CD4-positive, alpha-beta T cell treated with Interleukin-2 at 100 ng/mL for 4 hours (primary cell): ENCODE measurements at places on chromosomes 1 and 21.

- DNase-seq: no peak
Measured at GRCh38 chr1:209094384-209094783, 489.1 kb upstream of the CAMK1G start.

GRCh38 chr1:116878804-116879477 is 30.8 kb upstream of the PTGFRN start:
- peak; percentile 35 for DNase-seq

DNA sequence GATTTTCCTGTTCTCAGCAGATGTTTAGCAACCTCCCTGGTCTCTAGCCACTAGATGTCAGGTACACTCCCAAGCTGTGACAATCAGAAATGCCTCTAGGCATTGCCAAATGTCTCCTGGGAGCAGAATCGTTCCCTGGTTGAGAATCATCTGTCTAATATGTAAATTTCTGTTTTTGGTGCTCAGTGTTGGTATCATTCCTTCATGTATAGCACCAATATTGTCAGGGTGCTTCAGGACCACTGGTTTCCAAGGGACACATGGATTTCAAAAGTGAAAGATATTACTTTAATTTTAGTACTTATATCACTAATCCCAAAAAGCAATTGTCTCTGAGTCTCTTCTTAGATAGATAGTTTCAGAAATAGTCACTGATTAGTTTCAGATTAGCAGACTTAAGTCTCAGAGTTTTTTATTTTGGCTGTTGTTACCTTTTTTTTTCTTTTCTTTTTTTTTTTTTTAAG is 160.1 kb downstream of the PTPRC start:
- no peak for DNase-seq

GRCh38 chr1:84103197-84103992 is 40.7 kb upstream of the PRKACB start:
- peak; percentile 10 for DNase-seq

- DNase-seq: no peak
Measured at GRCh38 chr21:36735724-36736320, 36.9 kb downstream of the SIM2 start.

DNA sequence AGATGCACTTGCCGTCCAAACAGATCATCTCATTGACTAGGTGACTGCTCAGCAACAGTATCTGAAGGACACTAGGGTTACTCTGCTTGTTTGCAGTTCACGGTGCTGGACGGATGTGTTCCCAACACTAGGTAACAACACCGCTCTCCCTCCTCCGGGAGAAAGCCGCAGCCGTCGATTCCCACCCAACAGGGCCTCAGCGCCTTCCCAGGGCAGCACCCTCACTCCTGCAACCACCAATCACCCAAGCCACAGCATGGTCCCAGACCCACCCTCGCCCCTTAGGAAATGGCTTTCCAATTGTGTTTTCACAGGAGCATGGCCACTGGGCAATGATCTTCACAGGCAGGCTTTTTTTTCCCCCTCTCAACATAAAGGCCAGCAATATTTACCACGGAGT is 779 bp downstream of the TLR5 start:
- DNase-seq: no peak

- peak; percentile 11 for DNase-seq
Measured at GRCh38 chr1:150235294-150235851, 539 bp downstream of the ANP32E start.

- DNase-seq: no peak
Measured at GRCh38 chr1:107263291-107263915, 122.6 kb downstream of the NTNG1 start.

GRCh38 chr1:59188413-59189213 is 108.3 kb upstream of the FGGY start:
- DNase-seq: no peak

GRCh38 chr21:39663066-39663465 is 50.3 kb downstream of the B3GALT5 start:
- no peak for DNase-seq

DNA sequence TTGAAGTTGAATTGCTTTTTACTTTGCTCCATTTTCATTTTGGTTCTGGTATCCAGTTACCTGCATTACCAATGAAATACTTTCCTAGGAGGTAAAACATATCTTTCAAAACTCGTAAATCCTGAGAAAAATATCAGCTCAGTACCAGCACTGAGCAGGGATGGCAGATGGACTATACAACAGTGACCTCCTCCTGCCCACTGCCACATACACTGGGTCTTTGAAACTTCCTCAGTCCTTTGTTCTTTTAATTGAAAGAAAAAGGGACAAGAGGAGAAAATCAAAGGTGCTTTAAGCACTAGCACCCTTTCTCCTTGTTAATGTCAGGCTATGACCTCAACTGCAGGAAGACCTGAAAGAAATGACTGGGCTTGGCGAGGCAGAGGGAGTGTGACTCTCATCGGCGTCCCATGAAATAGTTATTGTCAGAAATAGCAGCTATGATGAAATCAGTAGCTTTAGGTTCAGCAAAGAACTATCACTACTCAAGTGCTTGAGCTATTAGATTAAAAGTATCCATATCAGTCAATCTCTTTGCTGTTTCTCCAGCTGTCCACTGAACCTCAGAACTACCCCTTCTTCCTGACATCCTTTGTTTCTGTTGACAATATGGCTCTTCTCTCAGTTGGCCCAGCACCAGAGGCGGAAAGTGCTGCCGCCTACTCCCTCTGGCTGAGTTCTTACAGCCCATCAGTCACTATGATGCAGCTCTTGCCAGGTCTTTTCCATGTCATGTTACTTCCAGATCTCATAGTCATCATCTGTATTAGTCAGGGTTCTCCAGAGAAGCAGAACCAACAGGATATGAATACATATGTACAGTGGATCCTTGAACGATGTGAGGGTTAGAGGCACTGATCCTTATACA is 207.0 kb upstream of the MAP1LC3C start:
- no peak for DNase-seq

DNA sequence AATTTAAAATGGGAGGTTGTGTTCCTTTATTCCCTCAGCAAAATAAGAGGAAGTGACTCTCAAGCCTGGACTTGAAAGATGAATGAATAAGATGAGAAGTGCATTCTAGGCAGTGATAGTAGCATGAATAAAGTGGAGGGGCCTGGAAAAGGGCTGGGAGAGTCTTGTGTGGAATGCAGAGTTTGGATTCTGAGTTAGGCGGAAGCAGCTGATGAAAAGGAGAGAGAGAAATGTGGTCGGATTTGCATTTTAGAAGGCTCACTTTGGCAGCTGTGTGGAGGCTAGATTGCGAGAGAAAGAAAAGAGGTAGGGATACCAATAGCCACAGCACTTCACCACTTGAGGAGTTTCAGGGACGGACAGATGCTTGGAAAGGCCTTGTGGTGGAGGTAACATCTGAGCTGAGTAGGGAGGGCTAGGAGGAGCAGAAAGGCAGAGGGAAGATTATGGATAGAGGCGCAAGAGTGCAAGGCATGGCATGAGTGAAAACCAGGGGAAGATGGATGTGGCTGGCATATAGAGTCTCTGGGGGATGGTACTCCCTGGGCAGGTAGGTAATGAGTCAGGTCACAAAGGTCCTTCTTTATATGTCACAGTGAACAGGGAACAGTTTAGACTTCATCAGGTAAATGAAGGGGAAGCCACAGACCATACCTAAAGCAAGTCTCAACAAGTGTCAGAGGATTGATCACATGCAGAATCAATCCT is 59.6 kb downstream of the ST3GAL3 start:
- DNase-seq: no peak

DNA sequence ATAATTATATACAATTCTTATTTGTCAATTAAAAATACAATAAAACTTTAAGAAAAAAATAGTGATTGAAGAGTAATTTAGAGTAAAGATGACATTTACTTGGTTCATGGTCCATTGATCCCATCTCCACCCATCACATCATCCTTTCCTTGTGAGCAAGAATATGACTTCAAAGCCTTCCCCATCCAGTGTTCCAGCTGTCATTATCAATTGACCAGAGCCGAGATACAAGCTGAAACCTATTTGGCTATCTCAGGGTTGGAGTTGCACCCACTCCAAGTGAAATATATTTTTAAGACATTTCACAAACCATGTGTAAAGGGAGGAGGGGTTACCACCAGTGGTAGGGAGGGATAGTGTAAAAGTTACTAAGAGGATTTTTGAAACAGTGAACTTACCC is 428.9 kb upstream of the C1orf87 start:
- DNase-seq: no peak

DNA sequence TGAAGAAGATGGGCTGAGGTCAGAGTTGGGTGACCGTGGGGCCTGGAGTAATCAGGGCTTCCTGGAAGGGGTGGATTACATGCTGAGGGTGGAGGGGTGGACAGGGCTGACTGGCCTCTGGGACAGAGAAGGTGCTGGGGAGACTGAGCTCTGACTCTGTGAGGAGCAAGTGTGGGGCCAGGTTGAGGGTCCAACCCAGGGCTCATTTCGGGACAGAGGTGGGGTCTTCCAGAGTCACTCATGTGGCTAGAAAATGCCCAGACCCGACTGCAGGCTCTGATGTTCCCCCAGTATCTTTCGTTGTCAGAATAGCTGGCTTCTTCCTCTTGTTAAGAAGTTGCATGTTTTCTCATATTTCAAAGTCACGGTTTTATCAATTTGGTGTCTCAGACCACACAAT is 311.8 kb downstream of the PTPRU start:
- DNase-seq: no peak

- no peak for DNase-seq
Measured at GRCh38 chr1:8061210-8061609, 35.1 kb upstream of the ERRFI1 start.

GRCh38 chr1:11989669-11990068 is 9.4 kb downstream of the MFN2 start:
- no peak for DNase-seq
